ENCODE measurements at places on chromosomes 5 and 9.

DNA sequence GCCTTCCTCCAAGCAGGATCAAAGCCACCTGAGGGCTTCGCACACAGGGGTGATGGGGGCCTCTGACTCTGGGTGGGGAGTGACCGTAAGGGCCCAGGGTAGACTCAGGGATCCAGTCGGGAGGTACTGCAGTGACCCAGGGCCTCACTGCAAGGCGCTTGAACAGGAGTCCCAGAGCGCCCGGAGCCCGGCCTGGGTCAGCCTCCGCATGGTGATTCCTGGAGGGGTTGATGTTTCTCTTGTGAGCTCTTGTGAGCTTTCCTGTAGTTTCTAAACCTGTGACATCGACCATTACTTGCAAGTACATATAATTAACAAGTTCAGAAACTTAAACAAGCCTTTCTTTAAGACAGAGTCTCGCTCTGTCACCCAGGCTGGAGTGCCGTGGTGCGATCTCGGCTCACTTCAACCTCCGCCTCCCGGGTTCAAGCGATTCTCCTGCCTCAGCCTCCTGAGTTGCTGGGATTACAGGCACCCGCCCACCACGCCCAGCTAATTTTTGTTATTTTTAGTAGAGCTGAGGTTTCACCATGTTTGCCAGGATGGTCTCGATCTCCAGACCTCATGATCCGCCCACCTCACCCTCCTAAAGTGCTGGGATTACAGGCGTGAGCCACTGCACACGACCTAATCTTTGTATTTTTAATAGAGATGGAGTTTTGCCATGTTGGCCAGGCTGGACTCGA lies 19.8 kb downstream of the PTGES start:
- DNase-seq, result no peak

- DNase-seq, result no peak
Measured at GRCh38 chr9:4266602-4267001, 33.3 kb downstream of the GLIS3 start.

GRCh38 chr5:50717651-50718050 lies 51.2 kb downstream of the PARP8 start:
- no peak for DNase-seq

GRCh38 chr9:16459421-16460148 lies 410.9 kb downstream of the BNC2 start:
- DNase-seq, result no peak

DNA sequence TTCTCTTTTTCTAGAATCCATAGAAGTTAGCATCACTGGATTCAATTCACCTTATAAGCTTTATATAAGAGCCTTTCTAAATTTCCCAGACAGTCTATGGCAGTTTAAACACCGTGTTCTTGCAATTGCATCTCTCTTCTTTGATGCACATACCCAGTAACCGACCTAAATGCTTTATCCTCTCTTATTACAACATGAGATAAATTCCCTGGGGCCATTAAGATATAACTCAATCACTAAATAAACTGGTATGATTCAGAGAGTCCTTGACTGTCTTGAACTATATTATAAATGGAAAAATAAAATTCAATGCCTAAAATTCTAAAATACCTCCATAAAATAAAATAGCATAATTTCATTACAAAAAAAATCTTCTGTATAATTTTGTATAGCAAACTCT lies 98.1 kb downstream of the DIRAS2 start:
- DNase-seq, result no peak

DNA sequence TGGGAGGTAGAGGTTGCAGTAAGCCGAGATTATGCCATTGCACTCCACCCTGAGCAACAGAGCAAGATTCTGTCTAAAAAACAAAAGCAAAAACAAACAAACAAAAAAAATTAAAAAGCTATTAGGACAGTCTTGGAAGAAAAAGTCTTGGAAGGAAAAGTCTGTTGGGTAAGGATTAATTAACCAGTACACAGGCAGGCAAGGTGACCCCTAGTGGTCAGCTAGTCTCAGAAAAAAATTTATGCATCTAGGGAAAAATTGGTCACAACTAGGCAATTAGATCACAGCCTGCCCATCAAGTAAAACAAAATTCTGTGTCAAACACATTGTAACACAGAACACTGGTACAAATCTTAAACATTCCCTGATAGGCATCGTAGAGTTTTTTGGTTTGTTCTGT lies 6.7 kb upstream of the ANKRD18B start:
- DNase-seq, result peak; percentile 67

DNA sequence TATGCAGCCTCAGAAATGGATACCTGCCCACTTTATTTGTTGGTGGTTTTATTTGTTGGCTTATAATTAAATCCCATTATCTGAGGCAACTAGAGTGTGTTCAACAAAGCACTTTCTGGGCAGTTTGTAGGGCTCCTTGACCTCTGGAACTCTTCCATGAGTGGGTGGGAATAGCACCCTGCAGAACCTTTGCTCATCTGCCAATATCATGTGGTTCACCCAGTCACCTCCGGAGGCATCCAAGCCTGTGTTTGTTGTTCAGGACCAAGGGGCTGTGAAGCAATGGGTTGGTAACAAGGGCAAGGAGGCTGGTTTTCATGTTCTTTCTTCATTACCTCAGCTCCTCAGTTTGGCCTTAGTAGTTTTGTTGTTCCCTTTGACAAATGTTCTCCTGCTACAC lies 314.0 kb downstream of the NDUFS4 start:
- no peak for DNase-seq

GRCh38 chr9:78239506-78239905 lies 3.6 kb downstream of the CEP78 start:
- DNase-seq, result no peak

DNA sequence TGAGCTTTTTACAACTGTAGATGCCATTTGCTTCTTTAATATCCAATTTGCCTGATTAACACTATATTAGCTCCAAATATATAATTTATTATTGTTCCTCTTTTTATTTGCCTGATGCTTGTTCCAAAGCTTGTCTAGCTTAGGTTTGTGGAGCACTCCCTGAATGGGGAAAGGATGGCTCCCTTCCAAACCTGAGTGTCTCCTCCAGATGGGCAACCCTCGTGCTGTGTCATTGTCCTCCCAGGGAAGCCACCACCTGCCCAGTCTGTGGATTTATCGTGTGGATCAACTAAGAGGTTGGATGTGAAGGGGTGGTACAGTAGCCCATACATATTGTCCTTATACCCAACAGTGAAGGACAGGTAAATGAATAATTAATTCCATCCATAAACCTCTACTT lies 404.9 kb downstream of the CDK5RAP2 start:
- no peak for DNase-seq

DNA sequence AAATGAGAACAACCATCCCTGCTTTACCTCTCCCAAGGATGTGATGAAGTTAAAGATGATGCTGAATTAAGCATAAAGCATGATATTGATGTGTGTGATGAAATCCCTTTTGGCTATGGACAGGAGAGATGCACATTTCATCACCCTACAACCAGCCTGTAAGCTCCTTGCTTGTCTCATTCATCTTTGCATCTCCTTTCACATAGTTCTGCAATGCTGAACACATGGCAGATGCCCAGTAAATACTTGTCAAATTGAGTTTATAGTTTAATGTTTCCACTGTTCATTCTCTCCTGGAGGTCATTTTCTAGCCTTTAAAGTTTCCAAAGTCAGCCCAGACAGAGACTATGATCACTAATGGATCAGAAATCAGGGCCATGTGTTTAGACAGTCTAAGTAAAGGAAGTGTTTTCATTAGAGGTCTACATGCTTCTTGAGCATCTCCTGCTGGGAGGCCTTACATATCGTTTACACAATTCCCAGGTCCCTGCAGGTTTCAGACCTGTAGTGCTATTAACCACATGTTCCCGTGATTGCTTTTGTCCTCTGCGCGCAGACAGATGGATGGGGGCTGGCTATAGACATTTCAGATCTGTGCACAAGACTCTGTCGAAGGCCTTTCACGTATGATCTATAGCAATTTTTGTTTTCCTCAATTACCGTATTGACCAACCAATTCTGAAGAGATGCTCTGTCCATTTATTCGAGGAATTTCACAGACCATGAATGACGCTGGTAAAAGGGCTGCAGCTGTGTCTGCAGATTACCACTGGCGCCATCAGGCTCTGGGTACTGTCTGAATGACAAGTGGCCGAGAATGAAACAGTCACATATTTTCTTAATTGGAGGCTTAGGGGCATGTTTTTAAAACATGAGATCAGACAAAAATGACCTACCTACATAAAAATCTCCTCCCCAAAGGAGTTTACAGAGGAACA lies 49.0 kb upstream of the CKMT2 start:
- no peak for DNase-seq

- DNase-seq, result no peak
Measured at GRCh38 chr5:43063721-43064171, 23.6 kb upstream of the ANXA2R start.
